ENCODE measurements at places on chromosomes 12 and 14.

DNA sequence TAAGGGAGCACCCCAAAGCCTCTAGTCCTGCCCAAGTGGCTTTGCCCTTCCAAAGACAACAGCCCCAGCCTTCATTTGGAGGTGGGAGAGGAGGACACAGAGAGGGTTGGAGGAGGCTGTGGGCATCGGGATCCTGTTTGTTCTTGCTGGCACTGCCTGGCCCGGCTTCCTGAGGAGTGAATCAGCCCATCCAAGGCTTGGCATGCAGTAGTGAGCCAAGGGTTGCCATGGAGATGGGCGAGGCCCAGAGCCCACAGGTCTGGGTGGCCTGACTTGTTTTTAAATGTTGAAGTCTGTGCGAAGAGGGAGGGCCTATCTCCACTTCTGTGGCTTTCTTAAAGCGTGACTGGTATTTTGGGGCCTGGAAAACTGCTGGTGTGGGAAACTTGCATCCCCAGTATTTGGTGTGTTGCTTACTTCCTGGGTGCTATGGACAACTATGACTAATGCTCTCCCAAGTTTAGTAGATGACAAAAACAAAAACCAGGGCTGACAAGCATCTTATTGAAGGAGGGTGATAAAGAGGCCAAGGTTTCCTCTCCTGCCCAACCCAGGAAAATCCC is 15.8 kb downstream of the CD9 start:
- peak; percentile 74 for DNase-seq

- DNase-seq, result no peak
Measured at GRCh38 chr14:100982762-100983161, 79.2 kb upstream of the RTL1 start.

DNA sequence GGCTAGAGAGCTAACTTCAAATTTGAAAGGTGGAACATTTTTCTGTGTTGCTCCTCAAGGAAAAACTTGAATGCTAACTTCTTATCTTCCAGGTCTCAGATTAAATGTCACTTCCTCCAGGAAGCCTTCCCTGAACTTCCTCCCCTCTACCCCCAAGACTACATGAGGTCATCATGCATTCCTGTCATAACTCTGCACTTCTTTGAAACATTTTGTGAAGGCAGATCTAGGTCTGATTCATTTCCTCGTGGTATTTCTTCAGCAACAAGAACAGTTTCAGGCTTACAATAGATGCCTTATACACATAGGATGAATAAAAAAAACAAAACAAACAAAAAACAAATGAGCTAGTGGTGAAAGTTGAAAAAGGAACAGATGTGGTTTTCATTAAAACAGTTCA is 97.1 kb upstream of the SRRM4 start:
- DNase-seq, result no peak

- DNase-seq, result no peak
Measured at GRCh38 chr12:131456301-131457027, 254.4 kb upstream of the SFSWAP start.

DNA sequence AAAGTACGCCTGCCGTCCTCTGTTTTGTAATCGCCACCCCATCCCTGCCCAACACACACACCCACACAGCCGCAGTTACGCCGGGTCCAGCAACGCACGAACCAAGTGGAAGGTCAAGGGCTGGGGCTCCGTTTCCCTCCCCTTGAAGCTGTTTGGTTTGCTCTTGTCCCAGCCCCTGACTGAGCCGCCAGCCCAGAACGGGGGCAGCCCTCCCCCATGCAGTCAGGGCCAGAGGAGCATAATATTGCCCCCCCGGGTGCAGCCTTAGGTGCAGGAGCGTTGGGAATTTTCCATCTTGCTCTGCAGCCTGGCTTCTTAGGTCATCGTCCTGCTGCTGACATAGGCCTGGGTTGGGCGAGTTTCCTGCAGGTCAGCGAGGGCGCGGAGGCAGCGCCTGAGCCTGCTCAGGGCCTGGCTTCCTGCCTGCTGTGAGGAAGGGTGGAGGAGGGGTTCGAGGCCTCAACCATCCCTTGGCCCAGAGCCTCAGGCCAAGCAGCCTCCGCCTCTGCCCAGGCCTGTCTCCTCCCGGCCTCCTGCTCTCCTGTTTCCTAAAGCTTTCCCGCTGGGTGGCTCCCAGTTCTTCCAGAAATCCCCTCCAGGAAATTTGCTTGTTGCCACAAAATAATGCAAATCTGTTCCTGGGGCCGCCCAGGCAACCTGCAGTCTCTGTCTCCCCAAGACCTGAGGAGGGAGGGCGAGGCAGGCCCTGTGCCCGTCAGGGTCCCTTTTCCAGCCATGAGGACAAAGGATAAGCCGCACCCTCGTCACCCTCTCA is 44.5 kb downstream of the PSMA6 start:
- DNase-seq, result peak; percentile 56

DNA sequence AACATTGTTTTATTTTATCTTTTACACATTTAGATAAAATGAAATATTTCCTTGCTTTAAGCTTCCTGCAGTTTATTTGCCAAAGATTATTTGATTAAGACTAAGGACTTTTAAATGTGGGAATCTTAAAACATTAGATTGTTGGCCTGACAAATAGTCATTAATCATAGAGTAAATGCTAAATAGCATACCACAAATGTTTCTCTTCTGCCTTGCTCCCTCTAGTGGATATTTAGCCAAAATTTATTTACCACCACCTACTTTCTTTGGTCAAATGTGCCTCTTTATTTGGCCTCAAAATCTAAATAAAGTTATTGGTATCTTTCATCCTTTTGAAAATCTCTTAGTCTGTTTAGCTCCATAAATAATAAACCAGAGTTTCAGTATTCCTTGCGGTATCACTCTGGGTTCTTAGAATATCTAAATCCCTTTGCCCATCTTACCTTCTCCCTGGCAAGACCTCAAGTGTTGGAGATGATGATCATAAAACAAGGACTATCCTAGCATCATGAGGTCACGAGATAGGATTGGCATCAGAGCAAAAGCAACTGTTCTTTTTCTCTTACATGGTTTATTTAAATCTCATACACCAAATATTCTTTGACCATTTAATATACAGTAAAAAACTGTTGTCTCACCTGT is 150.6 kb upstream of the AEBP2 start:
- no peak for DNase-seq

DNA sequence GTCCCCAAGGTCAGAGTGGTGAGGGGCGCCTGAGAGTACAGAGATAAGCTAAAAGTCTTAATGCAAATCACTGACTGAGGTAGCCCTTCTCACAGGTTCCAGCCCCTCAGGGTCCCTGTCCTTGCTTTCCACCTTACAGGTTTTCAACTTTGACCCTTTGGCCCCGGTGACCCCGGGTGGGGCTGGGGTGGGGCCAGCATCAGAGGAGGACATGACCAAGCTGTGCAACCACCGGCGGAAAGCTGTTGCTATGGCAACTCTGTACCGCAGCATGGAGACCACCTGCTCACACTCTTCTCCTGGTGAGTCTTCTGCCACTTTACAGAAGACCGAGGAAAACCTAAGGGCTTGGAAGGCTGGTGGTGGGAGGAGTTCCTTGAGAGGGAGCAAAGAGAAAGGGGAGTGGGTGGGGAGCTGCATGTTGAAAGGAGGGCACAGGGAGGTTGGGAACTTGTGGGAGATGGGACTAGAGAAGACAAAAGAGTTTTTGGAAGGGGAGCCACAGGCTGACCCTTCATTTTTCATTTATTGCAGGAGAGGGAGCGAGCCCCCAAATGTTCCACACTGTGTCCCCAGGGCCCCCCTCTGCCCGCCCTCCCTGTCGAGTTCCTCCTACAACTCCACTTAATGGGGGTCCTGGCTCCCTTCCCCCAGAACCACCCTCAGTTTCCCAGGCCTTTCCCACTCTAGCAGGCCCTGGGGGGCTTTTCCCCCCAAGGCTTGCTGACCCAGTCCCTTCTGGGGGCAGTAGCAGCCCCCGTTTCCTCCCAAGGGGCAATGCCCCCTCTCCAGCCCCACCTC is 2.4 kb downstream of the MBD6 start:
- no peak for DNase-seq

GRCh38 chr12:101077791-101078528 is 132.1 kb downstream of the SLC5A8 start:
- DNase-seq, result no peak

GRCh38 chr12:33044447-33044846 is 147.9 kb upstream of the PKP2 start:
- DNase-seq, result no peak

DNA sequence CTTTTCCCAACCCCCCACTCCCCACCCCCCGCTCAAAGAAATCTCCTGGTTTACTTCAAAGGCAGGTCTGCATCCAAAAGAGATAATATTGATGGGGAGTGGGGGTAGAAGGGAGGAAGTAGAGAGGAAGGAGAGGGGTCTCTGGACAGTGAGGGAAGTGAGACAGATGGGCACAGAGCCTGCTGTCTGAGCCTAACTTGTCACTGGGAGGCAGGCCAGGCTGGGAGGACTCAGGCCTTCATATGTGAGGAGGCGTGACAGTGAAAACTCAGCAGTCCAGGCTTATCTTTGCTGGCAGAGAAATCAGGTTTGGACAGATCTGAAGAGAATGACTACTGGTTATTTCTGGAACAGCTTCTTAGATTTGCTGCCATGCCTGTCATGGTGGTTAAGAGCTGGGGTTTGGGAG is 192.3 kb downstream of the NUAK1 start:
- no peak for DNase-seq

GRCh38 chr12:119869720-119870119 is 7.4 kb downstream of the CIT start:
- no peak for DNase-seq

- no peak for DNase-seq
Measured at GRCh38 chr12:120352117-120352516, 16.8 kb downstream of the MSI1 start.

DNA sequence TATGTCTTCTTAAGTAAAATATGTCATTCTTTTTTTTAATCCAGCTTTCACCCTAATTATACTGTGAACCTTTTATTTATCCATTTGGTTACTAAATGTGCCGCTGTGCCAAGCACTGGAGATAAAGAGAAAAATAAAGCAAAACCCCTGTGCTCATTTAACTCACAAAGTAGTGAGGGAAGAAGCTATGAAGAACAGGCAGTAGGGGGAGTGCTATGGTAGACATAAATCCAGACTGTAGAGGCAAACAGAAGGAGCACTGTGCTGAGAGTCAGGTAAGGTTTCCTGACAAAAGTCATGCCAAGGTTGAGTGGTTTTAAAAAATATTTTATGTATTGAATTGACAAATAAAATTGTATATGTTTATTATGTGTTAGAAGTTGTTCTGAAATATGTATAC is 188.5 kb upstream of the SYT10 start:
- DNase-seq, result no peak

DNA sequence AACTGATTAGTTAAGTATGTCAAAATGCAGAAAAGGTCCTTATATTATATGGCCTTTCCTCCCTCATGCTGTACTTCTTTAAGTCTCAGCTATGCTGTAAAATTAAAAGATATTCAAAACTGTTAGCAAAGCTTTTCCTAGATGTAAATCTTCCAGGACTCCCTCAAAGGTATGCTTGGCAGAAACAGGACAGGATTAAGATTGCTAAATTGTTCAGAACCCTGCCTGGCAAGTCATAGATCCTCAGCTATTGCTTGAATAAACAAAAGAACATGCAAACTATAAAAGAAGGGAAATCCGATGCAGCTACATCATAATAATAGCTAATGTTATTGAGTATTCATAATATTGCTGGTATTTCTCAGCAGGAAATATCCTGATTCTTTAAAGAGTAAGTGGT is 322.6 kb downstream of the CCDC91 start:
- no peak for DNase-seq

- DNase-seq, result no peak
Measured at GRCh38 chr12:9948606-9949296, 16.6 kb upstream of the CLEC2A start.

DNA sequence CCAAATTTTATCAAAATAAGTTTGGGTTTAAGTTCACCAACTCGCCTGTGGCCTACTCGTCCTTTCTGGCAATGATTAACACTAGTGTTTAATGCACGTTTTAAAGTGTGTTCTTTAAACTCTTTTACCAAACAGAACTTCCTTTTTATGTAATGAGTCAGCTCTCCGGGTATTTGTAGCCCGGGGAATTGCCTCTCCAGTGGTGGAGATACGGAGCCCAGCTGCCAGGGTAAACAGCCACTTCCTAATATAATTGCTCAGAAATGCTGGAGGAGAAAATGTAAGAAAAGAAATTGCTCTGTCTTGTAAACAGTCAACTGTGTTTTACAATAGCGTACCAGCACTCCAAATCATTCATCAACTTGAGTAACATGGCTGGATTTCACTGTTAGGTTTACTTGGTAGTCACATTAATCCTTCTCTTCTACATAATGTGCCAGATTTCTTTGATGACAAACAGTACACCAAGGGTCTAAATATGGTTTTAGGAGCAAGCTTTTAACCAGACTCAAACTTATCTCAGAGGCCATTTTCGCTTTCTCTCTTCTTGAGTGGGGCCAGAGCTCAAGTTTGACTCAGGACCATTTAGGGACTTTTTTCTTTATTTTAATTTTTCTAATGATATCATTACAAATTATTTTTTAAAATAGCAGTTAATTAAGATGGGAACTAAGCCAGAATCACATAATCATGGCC is 101.2 kb upstream of the SLC38A2 start:
- DNase-seq, result no peak

DNA sequence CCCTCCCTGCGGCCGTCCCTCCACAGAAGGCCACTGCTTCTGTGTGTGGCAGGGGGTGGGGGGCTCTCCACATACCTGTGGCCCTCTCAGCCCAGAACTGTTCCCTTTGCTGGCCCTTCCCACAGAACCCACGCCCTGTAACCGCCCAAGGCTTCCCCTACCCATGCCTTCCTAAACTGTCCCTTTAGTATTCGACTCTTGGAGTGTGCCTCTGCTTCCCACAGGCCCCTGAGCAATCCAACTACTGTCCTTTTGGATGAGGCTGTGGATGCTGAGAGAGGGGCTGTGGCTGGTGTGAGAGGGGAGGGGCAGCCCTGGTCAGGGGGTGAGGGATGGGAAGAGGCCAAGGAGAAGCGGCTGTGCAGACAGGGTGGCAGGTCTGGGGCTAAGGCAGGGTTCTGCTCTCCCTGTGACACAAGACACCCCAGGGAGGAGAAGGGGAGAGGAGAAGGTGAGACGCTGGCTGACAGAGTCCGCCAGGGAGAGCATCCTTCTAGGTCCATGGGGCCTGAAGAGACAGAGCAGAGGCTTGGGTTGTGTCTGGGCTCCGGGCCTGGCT is 46.0 kb downstream of the DLK1 start:
- no peak for DNase-seq

DNA sequence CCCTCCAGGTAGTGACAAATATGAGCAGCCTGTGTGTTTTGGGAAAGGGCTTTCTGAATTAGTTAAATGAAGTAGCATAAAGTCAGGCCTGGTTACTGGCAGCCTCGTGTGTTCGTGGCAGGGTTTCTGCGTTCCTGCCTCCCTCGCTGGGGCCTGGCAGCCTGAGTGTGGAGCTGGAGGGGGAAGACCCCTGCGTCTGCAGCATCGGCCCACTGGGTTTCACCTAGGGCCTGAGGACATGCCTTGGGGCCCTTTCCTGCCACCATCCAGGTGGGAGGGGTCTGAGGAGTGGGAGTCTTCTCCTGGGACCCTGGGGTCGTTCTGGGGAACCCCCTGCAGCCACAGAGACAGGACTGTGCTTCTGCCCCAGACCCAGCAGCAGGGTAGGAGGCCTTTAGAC is 20.4 kb upstream of the AMN start:
- no peak for DNase-seq

DNA sequence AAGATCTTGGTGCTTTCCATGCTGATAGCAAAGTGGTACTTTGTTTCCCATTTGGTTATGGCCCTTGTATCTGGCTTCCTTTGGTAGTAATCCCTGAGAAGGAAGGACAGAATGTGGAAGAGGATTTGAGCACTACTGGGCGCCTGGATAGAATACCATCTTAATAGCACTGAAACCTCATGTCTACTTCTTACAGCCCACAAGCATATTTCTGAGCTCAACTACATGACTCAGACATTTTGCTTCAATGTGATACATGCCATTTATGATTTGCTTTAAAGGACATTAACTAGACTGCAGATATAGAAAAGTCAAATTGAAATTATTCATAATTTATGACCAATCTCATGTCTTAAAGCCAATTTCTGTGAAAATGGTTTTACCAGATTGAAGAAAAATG is 80.4 kb downstream of the LIN7A start:
- no peak for DNase-seq
